NCI-H446 treated with DMSO at 0.1 percent for 48 hours (cell line): ENCODE measurements at places on chromosomes 6 and 20.
A peak's percentile ranks its signal among the peaks of the same experiment; 100 is the strongest.

- no peak for DNase-seq
Observed at GRCh38 chr6:142627474-142627873, 317.5 kb downstream of the HIVEP2 start.

DNA sequence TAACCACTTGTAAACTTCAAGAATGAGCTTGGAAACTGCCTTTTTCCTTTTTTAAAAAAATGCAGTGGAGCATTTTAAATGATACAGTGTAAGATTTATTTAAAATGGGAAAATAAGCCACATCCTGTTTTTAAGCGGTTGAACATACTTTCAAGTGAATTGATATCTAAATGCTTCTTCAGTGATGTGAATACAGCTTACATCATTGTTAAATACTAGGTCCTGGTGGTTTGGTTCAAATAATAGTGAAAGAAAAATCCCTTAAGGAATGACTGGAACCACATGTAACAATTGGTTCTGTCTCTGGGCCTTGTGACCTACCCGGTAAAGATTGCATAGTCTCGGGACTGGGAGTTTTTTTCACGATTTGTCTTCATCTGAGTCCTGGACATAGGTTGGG is 44.2 kb downstream of the BMP6 start:
- DNase-seq, result no peak

GRCh38 chr6:37862992-37863391 is 43.5 kb downstream of the ZFAND3 start:
- no peak for DNase-seq

DNA sequence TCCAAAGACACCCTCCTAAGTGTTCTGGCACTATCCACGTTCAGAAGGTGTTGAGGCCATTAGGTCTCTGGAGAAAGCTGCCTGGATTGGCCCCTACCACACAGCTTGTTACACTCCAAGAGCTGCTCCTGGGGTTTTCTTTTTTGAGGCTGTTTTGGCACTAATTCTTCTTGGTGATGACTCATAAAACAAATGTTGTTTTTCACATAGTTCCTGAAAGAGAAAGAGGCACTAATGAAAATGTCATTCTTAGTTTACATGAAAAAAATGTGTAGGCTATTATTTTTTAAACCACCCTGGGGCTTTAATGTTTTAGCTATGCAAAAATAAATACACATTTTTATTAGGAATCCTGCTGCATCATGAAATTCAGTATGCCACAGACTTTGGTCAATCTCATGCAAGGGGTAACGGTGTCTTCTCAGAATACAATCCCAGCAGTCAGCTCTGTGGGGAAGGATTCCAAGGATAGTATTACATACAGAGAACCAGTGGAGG is 38.1 kb downstream of the TBPL1 start:
- DNase-seq, result peak; percentile 79
